ENCODE measurements at places on chromosomes 2 and 18.

GRCh38 chr2:68709421-68709911, 25.1 kb upstream of the ARHGAP25 start:
- DNase-seq: no peak

DNA sequence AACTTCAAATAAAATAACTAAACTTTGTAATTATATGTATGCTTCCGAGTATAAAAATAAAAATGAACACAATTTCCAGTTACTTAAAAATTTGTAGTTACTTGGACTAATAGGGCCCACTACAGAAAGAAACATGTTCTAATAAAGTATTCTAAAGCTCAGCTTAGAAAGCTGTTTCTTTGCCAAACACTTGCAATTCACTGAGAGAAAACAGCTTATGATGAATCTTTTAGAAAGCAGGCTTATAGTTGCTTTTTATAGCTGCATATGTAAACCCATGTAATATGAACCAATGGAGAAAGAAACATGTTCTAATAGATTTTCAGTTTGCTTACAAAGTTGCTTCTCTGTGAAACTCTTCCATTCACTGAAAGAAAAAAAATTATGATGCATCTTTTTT, 766.0 kb downstream of the LRP1B start:
- DNase-seq: no peak

- no peak for DNase-seq
Observed at GRCh38 chr2:101962309-101962708, 29.5 kb upstream of the IL1R2 start.

- no peak for DNase-seq
Observed at GRCh38 chr18:36711813-36712444, 116.9 kb downstream of the TPGS2 start.

GRCh38 chr2:43634604-43635306, 2.3 kb upstream of the PLEKHH2 start:
- no peak for DNase-seq

GRCh38 chr2:58731488-58731869, 490.4 kb upstream of the FANCL start:
- DNase-seq: no peak
